ENCODE measurements at places on chromosomes 4 and X.

DNA sequence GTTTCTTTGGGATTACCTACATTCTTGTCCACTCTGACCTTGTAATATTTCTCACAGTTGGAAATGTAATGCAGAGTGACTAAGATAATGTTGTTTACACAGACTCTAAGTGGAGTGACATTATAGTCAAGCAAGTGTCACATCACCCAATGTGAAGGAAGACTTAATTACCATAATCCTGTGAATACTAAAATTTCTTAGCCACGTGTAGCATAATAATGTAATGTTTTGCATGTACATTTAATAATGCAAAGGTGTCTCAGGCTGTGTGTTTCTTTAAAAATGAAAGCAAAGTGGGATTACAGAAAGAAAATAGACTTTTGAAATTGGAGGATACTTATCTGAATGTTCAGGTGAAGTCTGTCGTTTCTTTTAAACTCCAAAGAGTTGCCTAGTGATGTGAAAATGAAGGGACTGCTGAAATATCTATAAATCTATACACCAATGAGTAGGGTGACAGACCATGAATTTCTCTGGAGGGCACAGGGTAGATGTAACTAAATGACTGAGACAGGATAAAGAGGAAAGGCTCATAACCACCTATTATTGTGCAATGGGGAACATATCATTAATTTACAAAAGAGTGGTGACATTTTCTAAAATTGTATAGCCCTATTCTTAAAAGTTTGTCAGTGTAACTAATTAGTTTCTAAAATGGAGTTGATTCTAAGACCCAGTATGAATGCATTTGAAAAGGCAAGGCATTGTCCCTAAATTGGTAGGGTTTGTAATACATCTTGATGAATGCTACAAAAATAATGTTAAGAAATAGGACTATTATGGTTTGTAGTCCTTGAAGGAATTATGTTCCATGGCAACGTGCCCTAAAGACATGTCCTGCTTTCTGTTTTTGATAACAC, 235.7 kb downstream of the DACH2 start:
- no peak for DNase-seq

GRCh38 chrX:134377537-134377936, 82.4 kb upstream of the HPRT1 start:
- DNase-seq = peak; percentile 35

DNA sequence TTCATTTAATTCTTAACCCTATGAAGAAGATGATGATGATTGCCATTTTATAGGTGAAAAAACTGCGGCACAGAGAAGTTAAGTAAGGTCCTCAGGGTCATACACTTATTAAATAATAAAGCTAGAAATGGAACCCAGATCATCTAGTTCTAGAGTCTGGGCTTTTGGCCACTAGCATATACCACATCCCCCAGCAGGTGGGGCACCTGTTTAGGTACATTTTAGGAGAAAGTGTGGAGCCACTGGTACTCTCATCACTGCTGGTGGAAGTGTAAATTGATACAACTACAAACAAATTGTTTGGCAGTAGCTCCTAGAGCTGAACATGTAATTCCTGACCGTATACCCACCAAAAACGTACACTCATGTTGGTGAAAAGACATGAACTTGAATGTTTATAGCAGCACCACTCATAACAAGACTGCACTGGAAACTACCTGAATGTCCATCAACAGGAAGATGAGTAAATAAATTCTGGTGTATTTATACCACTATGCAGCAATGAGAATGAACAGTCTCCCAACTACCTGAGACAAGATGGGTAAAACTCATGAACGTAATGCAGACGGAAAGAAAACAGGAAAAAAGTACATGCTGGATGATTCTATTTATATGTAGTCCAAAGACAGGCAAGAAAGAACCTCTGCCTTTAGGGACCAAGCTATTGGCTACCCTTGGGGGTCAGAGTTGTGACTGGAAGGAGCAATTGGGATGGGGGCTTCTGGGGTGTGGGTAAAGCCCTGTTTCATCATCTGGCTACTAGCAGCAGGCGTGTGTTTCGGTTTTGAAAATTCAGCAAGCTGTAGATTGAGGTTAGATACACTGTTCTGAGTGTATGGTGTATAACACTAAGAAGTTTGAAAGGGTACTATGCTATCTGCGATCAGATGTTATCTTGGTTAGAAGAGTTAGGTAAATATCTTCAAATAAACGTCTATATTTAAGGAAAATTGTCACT, 72.3 kb upstream of the ADGRG2 start:
- DNase-seq = no peak

DNA sequence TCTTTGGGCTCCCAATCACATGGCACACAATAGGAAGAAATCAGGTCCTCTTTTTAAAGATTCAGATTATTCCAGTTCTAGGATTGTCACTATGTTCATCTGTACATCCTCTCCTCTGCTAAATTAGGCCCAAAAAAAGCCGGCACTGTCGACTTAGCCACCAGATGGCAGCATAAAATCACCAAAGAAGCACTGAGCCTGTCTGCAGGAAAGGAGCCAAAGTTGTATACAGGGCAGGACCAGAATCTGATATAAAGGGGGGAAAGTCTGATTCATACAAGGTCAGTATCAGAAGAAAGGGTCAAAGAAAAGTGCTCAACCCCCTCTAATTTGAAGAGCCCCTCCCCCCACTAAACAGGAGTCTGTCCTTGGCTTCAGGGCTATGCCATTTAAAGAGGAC, 292.5 kb downstream of the CHIC1 start:
- DNase-seq = peak; percentile 66

DNA sequence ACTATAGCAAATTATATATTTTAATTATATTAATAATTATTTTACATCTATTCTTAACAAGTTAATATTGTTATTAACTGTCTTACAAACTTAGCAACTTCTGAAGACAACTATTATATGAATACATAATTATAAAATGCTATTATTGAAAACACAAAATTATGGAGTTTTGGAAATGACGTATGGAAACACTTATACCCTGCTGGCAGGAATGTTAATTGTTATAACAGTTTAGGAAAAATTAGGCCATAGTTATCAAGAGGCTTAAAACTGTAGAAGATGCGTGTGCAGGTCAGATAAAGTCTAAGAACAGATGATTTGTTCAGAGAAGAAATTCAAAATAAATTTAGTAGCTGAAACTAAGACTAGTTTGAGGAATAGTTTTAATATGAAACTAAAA, 211.7 kb downstream of the FAT4 start:
- DNase-seq = no peak

GRCh38 chrX:21973321-21974010, 33.0 kb downstream of the SMS start:
- DNase-seq = no peak

- DNase-seq = no peak
Measured at GRCh38 chrX:23945206-23945605, 37.4 kb downstream of the CXorf58 start.

DNA sequence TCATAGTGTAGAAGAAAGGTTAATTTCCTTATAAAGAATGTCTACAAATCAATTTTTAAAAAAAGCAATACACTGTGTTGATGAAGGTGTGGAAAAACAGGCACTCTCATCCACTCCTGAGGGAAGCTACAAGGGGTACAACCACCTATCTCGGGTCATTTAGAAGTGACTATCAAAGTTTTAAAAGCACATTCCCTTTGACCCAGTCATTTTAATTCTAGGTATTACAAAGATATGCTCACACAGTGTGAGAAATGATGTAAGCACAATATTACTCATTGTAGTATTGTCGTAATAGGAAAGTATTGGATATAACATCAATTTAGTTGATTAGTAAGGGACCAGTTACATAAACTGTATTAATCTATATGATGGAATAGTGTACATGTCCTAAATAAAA, 7.4 kb upstream of the HCCS start:
- no peak for DNase-seq

DNA sequence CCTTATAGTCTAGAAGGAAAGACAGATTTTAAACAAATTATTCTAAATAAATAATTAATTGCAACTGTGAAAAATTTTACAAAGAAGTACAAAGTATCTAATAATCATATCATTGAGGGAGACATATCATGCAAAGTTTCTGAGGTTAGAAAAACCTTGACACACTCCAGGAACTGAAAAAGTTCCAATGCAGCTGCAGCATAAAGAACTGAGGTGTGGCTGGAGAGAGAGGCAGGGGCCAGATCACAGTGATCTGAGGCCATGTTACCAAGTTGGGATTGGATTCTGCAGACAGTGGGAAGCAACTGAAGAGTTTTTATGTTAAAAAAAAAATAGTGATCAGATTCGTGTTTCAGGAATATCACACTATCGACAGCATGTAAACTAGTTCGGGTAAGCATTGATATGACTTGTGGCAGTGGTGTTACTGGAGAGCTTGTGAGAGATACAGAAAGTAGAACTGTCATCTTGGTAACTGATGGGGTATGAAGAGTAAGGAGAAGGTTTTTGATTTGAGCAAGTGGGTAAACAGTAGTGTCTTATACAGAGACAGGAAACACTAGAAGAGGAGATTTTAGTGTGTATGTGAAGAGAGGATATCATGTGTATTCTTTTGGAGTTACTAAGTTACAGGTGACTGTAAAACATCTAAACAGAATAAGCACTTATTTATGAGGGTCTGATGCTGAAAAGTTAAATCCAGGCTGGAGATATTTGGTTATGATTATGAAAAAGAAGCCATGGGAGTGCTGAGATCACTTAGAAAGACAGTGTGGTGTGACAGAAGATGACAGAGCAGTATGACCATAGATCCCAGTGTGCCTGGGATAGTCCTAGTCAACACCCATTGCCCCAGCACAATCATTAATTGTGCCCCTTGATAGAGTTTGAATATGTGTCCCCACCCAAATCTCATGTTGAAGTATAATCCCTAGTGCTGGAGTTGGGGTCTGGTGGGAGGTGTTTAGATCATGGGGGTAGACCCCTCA, 15.6 kb upstream of the SPRY1 start:
- no peak for DNase-seq

DNA sequence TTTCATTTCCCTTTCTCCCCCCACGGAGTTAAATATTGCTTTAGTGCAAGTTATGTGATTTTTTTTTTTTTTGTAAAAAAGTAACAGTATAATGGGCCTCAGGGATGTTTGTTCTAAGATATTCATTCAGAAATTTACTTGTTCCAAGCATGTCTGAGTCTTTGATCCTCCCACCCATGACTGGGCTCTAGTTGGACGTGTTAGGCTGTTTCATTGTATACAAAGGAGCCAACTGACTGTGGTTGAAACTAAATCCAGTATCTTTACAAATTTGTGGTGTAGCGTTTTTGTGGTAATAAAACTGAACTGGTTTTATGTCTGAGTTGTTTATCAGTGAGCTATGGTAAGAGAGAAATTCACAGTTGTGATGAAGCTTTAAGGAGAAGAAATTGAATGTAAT, 74.1 kb downstream of the DOCK11 start:
- DNase-seq = no peak

DNA sequence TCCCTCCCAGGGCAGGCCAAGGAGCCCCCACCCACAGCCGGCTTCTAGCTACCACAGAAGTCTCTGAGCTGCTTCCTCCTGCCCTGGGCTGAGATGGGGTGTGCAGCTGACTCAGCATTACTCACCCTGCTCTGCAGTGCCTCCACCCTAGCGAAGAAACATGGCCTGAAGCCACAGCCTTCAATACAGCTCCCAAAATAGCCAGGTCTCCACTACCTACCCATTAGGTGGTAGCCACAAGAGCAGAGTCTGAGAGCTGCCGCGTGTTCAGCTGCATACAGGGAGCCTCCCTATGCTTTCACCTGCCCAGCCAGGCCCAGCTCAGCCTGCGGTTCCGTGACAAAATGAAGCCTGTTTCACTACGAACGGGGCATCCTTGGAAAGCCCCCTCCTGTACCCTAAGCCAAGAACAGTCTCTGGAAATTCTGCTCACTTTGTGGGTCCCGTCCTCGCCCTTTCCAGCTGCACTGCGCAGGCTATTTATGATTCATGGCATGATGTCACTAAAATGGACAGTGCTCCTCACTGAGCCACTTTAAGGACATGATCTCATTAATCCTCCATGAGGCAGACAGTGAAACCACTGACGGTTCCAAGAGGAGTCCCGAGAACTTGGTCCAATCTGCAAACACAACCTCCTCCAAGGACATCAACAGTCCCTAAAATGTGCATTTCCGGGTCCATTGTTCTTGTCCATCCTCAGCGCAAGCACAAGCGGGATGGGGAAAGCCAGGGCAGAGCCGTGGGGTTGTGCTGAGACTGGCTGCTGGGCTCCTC, 20.2 kb downstream of the WDR1 start:
- peak; percentile 84 for DNase-seq

DNA sequence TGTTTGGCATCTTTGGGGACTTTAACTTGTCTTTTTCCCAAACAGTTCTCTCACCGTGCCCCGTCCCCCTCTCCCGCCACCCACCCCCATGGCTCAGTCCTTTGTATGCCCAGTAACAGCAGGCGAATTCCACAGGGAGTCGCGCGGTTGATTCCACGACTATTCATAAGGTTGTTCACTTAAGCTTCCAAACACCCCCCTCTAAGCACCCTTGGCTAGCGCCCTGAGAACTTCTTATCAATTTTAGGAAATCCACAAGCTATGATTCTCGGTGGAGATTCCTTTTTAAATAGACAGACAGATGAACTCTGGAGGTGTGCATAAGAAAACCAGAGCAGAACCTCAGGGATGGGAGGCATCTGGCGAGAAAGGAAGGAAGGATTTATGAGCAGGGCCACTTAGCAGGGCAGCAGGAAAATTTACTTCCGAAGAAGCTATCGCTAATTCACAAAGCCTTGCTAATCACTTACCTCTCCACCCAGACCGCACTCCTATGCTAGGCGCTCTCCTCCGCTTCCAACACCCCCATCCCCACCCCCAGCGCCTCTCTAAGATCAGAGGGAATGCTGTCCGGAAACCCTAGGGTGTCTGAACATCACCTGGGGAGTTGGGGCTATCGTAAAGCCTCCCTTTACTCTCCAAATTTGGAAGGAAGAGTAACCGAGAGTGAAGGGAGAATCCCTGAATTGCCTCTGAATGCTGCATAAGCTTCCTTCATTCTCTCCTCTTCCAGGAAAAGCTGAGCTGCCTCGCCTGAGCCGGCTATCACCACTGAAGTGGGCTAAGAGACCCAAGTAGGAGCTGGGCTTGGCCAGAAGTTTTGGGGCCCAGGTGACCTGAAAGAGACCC, 1.7 kb downstream of the UNC5C start:
- DNase-seq = no peak

DNA sequence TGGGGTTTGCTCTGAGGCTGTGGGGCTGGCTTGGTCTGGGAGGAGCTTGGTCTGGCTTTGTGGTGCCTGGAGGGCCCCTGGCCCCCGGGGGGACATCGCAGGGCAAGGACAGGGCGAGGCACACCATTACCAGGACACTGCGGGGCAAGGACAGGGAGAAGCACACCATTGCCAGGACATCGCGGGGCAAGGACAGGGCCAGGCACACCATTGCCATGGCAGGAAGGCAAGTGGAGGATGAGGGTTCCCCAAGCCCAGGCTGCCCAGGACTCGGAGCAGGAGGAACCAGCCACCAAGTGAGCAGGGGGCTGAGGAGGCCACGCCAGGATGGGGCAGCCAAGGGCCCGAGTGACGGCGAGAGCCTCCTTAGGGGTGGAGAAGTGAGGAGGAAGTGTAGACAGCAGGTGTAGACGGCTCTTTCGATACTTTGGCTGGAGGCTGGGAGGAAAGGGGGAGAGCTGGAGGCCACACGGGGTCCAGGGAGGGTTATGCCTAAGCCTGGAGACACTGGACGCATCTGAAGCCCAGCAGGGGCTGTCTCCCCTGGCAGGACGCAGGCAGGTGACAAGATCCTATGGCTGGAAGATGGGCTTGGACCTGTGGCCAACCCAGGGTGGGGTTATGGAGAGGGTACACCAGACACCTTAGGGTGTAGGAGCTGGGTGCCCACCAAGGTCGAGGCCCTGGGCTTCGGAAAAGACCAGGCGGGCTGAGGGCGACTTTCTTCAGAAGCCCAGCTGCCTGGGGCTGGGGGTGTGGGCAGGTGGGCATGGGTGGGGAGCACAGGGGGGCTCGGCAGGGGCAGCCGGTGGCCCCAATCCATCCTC, 7.3 kb downstream of the NKX1-1 start:
- DNase-seq = no peak

Data from activated CD4-positive, alpha-beta T cell treated with anti-CD3 and anti-CD28 coated beads, Interleukin-2, amount 10 ng/mL, durations not matched to agents 7 days and 5 days (primary cell).